Inflammatory macrophage treated with lipopolysaccharide for 1 hour (primary cell): ENCODE measurements at places on chromosomes 16 and 17.

GRCh38 chr17:45755050-45755449 lies 29.1 kb upstream of the CRHR1 start:
- DNase-seq: no peak

- DNase-seq: no peak
Observed at GRCh38 chr17:54608634-54609155, 292.0 kb upstream of the TOM1L1 start.

- no peak for DNase-seq
Observed at GRCh38 chr17:38713456-38714075, 8.5 kb downstream of the MLLT6 start.

- no peak for DNase-seq
Observed at GRCh38 chr17:9987779-9988585, 82.9 kb upstream of the RCVRN start.
